ENCODE measurements at places on chromosomes 11 and 22.

DNA sequence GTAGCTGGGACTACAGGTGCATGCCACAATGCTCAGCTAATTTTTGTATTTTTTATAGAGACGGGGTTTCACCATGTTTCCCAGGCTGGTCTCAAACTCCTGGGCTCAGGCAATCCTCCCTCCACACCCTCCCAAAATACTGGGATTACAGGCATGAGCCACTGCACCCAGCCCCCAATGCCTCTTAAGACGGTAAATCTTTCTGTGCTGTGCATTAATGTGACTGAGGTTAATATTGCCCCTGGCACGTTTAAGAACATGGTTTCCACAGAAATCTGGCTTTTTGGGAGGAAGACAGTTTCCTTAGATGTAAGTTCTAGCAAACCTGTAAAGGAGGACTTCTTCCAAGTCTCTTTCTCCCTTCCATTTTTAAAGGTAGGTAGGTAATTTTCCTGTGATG lies 6.1 kb upstream of the HORMAD2 start:
- no peak for DNase-seq

DNA sequence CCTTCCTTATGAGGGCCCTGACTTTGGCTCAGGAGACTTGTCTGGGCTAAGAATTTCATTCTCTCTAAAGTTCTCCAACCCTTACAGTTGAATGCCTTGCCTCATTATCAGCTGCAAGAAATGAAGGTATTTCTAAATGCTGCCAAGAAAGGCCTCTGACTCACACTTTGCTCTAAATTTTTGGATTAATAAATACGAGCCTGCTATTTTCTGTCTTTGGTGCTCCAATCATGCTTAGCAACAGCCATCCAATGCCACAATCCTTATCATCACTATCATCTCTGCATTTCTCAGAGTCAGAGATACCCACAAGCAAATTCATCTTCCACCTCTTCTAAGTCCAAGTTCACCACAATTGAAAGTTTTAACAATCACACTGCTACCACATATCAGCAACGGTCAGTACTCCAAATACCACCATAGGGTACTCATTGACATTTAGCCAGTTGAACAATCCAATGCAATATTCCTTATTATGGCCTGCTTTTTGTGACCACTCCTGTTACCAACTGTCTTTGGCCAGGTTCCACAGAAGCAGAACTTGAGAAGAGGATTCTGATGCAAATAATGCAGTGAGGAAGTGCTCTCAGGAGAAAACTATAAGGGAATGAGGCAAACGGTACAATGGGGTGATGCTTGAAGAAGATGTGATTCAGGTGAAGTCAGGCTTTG lies 5.7 kb downstream of the PATE2 start:
- DNase-seq: no peak

DNA sequence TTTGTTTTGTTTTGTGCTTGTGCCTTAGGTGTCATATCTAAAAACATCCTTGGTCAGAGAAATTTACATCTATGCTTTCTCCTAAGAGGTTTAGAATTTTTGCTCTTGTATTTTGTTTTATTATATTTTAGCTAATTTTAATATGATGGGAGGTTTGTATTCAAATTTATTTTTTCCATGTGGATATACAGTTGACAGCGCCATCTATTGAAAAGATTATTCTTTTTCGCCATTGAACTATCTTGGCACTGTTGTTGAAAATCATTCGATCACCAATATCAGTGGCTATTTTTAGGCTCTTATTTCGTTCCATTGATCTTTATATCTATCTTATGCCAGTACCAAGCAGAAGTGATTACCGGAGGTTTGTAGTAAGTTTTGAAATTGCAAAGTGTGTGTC lies 510.3 kb downstream of the BRD1 start:
- DNase-seq: no peak

GRCh38 chr11:67674442-67674871 lies at the start of gene ALDH3B2:
ALDH3B2 (minus strand) TSS chr11:67674623; CDS start chr11:67666935, 7,688 bp downstream.
- DNase-seq: no peak

- DNase-seq: no peak
Observed at GRCh38 chr11:22203281-22203680, 10.4 kb downstream of the ANO5 start.

GRCh38 chr11:62559204-62559603 lies 12.6 kb upstream of the AHNAK start:
- DNase-seq: peak; percentile 18

DNA sequence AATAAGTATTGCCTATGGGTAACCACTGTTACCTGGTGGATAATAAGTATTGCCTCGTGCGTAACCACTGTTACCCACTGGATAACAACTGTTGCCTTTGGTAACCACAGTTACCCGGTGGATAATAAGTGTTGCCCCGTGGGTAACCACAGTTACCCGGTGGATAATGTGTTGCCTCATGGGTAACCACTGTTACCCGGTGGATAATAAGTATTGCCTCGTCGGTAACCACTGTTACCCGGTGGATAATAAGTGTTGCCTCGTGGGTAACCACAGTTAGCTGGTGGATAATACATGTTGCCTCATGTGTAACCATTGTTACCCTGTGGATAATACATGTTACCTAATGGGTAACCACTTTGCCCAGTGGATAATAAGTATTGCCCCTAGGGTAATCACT lies 9.8 kb upstream of the NXPE4 start:
- DNase-seq: no peak

- DNase-seq: peak; percentile 57
Observed at GRCh38 chr22:33270596-33270995, 212.4 kb upstream of the SYN3 start.

DNA sequence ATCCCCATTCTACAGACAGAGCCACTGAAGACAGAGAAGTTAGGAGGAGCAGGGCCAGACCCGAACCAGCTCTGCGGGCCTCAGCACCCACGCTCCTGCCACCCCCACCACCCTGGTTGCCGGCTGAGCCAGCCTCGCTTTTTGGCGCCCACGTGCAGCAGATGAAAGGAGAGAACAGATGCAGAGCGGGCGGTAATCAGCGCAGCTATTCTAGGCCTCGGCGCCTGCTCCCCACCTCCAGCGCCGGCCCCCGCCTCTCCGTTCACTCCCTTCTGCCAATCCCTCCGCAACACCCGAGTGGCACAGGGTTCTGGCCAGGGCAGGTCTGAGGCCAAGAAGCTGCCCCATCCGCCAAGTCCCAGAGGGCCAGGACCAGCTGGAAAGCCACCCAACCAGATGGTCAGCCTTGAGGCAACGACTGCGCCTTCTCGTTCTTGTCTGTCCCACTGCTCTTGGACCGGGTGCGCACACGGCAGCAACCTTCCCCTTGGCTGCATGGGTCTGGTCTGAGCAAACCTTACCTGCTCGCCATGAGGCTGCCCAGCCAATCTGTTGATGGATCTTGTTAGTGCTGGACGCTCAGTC lies 16.8 kb downstream of the DNAL4 start:
- DNase-seq: no peak

DNA sequence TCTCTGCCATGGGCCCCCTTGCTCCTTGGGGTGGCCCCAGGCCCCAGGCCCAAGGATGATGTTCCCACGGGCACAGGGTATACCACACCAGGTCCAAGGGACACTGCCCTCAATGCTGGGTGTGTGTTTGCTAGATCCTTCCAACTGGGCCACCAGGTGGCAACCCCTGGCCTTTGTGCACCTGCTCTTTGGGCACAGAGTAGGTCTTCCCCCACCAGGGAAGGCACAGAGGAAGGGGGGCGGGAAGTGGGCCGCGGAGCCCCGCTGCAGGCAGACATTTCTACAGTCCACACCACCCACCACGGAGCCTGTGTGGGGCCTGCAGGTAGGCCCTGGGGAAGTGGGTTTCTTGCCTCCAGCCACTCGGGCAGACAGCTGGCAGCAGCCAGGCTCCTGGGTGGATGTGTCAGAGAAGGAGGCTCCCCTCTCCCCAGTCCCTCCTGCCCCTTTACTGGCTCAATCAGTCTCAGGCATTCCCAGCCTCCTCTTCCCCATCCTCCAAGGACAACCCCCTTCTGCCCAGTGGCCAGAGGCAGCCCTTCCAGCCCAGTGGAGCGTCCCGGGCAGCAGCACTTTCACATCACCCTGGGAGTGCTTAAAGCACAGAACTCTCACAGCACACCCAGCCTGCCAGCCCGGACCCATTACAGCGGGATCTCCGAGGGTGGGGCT lies 21.6 kb downstream of the MAFF start:
- no peak for DNase-seq

DNA sequence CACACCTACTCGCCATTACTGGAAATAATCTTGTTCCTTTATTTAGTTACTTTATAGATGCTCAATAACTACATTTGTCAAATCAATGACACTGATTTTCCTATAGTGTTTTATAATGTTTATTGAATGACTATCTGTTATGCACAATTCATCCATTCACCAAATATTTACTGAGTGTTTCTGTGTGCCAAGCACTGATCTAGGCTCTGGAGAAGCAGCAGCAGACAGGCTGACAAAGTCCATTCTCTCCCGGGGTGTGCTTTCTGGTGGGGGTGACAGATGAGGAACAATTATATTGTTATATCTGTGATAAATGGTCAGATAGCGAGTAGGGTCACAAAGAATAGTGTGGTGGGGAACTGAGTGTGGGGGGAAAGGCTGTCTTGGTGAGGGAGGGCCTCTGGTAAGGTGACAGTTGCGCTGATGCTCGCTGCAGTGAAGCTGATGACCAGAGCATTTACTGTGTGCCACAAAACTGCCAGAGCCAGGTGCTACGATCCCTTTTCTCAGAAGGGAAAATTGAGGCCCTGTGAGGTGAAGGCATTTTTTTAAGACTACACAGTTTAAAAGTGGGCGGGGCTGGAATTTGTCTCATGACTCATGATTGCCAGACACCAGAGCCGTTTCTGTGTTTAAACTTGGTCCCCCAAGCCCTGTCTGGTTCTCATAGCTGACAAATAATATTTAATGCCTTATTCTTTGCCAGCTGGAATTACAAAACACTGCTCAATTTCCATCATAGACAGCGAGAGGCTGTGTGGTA lies 10.2 kb downstream of the PACS1 start:
- DNase-seq: no peak

DNA sequence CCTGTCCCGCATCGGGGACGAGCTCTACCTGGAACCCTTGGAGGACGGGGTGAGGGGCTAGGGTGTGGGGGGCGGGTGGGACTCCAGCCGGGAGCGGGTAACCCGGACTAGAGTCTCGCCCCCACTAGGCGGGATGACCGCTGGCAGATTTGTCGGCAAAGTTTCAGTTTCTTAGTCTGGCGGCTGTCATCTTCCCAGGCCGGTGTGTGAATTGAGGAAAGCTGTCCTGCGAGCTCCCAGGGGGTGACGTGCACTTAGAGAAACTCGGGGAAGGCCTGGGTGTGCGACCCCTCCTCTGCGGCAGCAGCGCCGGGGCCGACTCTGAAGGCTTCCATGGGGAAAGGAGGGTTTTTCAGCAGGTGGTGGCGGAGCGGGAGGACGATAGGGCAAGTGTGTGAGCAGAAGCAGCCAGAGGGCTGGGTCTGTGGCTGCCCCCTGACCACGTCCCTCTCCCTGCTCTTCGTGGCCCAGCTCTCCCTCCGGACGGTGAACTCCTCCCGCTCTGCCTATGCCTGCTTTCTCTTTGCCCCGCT lies 463 bp downstream of the RAD9A start:
- peak; percentile 44 for DNase-seq

DNA sequence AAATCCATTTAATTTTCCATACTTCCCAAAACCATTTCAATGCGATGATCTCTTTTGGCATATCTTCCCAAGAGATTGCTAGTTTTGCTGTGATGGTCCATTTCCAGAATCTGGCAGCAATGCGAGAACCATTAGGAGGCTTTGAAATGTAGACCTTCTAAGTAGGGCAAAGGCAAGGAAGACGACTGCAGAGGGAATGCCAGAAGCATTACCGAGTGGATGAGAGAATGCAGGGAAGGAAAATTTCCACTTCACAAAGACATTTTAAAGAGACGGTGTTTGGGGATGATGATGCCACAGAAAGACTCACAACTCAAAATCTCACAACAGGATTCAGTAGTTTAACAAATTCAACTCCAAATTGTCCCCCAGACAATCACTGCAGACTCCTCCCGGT lies 471 bp upstream of the CEP126 start:
- peak; percentile 11 for DNase-seq

- DNase-seq: no peak
Observed at GRCh38 chr22:24578355-24579257, 14.3 kb downstream of the LRRC75B start.

- no peak for DNase-seq
Observed at GRCh38 chr11:114151631-114152030, 92.1 kb downstream of the ZBTB16 start.

- DNase-seq: no peak
Observed at GRCh38 chr11:89625171-89625570, 84.9 kb upstream of the TRIM77 start.

GRCh38 chr11:130774703-130775102 lies 141.6 kb downstream of the SNX19 start:
- DNase-seq: no peak

GRCh38 chr11:2109541-2110019 lies 29.6 kb downstream of the IGF2 start:
- no peak for DNase-seq

DNA sequence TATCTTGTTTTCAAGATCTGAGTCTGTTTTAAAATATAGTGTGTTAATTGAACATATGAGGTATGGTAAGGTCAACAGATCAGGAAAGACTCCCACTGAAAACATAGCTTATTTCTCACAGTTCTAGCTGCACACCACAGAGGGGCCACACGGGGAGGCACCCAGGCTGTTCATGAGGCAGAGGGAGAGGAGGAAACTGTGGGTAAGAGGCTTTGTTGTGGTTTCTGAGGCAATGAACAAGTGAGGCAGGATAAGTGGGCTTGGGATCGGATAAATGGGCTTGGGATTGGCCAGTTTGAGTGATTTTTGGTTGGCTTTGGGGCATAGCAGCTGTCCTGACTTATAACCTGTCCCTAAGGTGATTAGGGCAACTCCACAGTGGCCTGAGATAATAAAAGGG lies 242.1 kb downstream of the LUZP2 start:
- no peak for DNase-seq

DNA sequence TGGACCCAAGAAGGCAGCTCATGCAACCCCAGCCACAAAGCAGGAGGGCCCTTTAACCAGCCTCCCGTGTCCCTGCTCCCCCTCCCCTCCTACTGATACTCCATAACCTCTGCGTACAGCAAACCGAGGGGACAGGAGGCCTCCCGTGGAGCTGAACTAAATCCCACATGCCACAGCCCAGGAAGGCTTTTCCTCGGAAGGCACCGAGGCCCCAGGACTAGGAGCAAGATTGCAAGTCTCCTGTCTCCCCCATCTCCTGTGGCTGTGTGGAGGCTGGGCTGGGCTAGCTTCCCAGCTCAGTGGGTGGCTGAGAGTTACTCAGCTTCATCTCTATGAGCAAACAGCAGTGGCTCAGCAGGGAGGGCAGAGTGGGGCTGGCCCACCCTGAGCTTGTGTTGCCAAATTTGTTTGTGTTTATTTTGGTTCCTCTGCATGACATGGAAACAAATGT lies 62.7 kb upstream of the NECTIN1 start:
- DNase-seq: peak; percentile 58

- DNase-seq: peak; percentile 81
Observed at GRCh38 chr11:7657306-7658025, 15.8 kb downstream of the CYB5R2 start.

DNA sequence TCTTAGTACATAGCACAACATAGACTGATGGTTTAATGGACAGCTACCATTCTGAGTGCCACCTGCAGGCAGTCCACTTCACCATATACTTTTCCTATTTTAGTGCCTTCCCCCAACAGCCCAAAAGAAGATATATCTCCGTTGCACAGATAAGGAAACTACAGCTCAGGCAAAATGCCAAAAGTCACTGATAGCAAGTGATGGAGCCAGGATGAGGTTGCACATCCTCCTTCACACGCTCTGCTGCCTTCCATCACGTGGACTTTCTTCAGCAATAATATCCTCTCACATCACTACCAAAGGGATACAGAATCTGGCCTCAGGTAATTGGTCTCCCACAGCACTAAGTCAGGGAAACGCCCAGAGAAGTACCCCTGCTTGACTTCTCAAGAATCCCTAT lies 7.5 kb downstream of the TCF20 start:
- DNase-seq: no peak

GRCh38 chr11:66567787-66568123 lies 651 bp downstream of the CTSF start:
- DNase-seq: no peak
